ENCODE measurements at places on chromosomes 1 and 21. TPM values are rescaled to one million over a fixed set of nuclear protein-coding genes. Genes with fewer than 3 reads are reported as not detected.

The LAPTM5 gene
- 496 TPM for total RNA-seq

The FMOD gene
- 27.9 TPM for total RNA-seq

The MROH9 gene
- 0.67 TPM for total RNA-seq

The VSIG8 gene
- not detected for total RNA-seq

The LMX1A gene
- not detected for total RNA-seq

GRCh38 chr21:32834916-32835235 is 63.3 kb upstream of the PAXBP1 start:
- no peak for DNase-seq

GRCh38 chr1:214319938-214320337 is 39.0 kb downstream of the SMYD2 start:
- no peak for DNase-seq

GRCh38 chr1:24009406-24009805 is 29.3 kb upstream of the SRSF10 start:
- DNase-seq: no peak

GRCh38 chr1:167430134-167430848 is 88.0 kb downstream of the CD247 start:
- DNase-seq: no peak

Measured in upper lobe of left lung (tissue), 6 donors.